ENCODE measurements at places on chromosomes 3 and 15.
A peak's percentile ranks its signal among the peaks of the same experiment; 100 is the strongest.

DNA sequence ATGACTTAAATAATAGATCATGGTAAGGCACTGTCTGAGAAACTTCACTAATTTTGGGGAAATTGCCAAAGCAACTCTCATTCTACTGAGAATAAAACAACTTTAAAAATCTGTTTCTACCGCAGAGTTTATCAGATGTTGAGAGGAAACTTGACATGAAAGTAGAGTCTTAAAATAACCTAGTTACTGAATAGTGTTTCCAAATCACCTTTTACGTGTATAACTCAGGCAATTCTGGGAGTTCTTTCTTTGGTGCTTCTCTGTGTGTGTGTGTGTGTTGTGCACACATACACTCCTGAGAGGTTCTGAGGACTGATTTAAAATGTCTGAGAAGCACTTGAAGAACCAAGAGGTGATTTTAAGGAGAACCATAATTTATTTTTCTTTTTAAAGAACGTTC is 236.6 kb downstream of the SV2B start:
- no peak for DNase-seq

DNA sequence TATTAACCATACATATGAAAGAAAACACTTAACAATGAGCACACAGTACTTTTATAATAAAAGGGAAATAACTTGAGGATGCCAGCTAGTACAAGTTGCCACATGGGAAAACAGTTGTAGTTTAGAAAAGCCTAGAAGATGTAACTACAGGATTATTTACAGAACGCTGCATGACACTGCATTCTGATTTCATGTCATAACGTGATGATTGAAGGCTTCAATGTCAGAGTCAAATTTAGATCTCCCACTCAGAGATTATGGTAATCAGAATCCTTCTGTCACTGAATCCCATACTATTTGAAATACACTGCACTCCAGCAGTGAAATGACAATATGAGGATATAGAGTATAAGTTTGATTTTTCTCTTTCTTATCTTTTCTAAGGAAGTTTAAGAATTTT is 253.9 kb upstream of the LRRN1 start:
- DNase-seq: no peak

GRCh38 chr3:158672215-158673176 is at the start of gene LXN:
LXN (minus strand) TSS chr3:158672648; CDS start chr3:158672478, 170 bp downstream.
- peak; percentile 97 for DNase-seq

GRCh38 chr15:89171136-89172072 is 50.0 kb downstream of the RLBP1 start:
- DNase-seq: peak; percentile 68

GRCh38 chr15:63981596-63982320 is 64.5 kb downstream of the DAPK2 start:
- DNase-seq: no peak

DNA sequence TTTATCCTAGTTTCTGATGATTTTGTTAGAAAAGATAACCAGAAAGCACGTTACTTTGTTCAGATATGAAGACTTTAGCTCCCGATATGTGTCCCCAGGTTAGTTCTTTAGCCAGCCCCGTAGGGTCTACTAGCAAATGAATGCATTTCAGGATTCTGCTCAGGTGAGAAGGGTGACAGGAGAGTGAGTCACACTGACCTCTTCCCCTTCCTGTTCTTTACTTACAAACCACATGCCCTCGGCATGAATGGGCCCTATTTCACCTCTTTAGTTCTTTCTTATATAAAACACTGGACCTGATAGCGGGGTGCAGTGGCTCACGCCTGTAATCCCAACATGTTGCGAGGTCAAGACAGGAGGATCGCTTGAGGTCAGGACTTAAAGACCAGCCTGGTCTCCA is 98.4 kb downstream of the SLC49A4 start:
- DNase-seq: no peak

All from hematopoietic multipotent progenitor cell treated with erythropoietin and hydrocortisone succinate and interleukin-3 and kit ligand, for 4 days (in vitro differentiated cells).